ENCODE measurements at places on chromosomes 6 and 20.
A peak's percentile ranks its signal among the peaks of the same experiment; 100 is the strongest.

- no peak for DNase-seq
Observed at GRCh38 chr6:67683960-67684359, 951.1 kb upstream of the ADGRB3 start.

DNA sequence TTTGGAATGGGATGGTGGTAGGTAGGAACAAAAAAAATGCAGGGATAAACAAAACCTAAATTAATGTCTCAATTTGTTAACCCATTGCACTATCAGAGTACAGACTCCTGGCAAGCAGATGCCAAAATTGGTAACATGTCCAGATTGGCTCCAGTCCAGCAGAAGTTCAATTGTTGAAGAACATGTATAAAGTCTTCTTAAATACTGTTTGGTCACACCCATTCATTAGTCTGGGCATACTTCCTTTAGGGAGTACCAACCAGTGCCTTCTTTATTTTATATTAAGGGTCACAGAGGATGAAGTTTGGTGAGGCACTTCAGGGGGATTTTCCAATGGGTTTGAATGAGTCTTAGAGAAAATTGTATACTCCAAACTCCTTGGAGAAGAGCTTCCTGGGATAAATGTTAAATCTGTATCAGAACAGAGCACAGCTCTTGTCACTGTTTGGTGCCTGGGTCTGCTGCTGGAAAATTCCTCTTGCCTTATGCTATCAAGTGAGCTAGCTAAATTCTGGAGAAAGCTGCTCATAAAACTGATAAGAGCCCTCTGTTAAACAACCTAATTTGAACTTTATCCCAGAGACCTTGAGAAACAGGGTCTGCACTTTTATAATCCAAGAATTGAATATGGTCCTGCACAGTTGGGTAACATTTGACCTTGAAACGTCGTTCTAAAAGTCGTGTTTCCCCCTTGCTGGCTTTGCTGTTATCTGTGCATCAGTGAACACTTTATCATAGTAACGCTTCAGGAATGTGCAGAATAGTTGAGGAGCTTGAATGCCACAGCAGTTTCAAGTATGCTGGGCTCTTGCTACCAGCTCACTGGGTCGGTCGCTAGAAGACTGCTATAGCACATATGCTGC lies 334.1 kb upstream of the CITED2 start:
- DNase-seq: no peak

DNA sequence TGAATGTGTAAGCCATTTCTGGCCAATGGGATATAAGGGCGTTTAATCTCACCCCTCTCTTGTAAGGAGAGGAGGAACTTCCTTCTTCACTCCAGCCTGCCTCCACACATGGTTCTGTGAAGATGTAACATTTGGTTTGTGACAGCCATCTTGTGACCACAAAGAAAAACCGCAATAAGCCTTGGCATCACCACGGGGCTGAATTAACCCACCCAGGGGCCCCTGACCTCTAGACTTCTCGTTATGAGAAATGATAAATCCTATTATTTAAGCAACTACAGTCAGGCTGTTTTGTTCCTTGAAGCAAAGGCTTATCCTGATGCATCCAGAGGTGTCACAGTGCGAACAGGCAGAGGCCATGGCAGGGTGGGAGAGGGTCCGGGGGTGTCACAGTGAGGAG lies 139.7 kb downstream of the CDC5L start:
- peak; percentile 46 for DNase-seq

DNA sequence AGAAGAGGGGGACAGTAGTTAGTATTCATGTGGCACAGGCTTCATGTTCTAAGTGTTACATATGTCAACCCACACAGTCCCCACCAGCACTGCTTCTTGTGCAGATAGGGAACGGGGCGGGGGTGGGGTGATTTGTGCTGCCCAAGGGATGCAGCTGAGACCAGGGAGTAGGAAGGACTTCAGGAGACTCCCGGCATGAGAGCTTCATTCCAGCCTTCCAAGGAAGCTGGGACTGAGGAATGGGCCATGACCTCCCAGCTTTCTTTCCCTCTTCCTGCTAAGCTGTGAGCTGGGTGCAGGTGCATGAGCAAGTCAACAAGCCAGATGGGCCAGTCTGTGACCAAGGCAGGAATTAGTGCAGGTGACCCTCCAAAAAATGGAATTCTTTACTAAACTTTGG lies 9.2 kb downstream of the BEND3 start:
- no peak for DNase-seq

- DNase-seq: no peak
Observed at GRCh38 chr20:44900231-44900854, 9.5 kb upstream of the PABPC1L start.

DNA sequence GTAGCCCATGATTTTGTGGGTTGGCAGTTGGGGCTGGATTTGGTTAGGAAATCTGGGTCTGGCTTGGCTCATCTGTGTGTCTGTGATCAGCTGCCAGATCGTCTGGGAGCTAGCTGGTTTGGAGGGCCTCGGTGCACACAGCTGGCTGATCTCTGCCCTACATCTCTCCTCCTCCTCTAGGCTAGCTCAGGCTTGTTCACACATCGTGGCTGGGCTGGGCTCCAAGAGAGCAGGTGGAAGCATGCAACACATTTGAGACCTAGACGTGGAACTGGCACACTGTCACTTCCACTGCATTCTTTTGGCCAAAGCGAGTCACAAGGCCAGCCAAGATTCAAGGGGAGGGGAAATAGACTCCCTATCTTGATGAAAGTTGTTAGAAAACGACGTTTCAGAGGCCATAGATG lies 15.9 kb downstream of the NDUFAF5 start:
- no peak for DNase-seq

DNA sequence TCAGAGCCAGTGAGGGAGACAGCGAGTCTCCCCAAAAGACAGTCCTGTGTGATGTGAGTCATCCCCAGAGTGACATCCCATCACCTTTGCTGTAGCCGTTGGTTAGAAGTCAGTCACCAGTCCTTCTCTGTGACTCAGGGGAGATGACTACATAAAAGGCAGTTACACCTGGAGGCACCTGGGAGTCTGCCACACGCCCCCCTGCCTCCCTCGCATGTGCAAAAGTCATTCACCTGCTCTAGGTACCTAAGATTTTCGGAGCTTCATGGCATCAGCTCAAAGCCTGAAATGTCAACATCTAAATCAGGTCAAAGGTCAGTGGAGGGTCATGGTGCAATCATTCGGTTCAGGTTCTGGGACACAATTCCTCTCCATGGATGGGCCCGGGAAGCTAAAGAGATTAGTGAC lies 50.3 kb downstream of the PRR18 start:
- peak; percentile 15 for DNase-seq

DNA sequence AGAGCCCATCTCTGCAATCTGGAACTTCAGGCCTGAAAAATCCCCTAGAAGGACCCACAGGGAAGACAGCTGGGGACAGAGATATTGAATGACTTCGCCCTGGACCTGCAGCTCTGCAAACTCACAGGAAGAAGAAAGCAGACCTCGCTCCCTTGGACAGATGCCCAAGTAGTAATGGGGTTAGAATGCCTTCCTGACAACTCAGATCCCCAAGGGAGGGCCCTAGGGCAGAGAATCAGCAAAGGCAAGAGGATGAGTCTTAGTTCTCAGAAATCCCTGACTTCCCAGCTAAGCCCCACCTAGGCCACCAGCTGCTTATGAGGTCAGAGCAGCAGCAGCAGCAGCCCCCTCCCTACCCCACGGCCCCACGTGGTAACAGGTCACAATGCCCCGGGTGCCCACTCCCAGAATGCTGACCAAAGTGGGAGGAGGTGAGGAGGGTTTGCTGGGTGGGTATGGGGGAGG lies at the start of gene C20orf141:
C20orf141 (plus strand) TSS at position 401 of the 465 bp plus-strand sequence. CDS start 198 bp downstream, outside the sequence.
- DNase-seq: no peak

GRCh38 chr6:33172688-33173534 lies 19.4 kb downstream of the COL11A2 start:
- no peak for DNase-seq

DNA sequence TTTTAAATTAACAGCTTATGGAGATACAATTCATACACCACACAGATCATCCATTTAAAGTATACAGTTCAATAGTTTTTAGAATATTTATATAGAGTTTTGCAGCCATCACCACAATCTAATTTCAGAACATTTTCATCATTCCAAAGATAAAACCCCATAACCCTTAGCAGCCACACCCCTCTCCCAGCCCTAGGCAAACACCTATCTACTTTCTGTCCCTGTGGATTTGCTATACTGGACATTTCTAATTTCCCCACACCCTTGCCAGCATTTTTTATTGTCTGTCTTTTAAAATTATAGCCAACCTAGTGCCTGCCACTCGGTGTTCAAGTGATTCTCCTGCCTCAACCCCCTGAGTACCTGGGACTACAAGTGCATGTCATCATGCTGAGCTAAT lies 23.0 kb upstream of the AKAP7 start:
- DNase-seq: no peak

Data from stimulated activated naive CD8-positive, alpha-beta T cell treated with anti-CD3 and anti-CD28 coated beads, Interleukin-15, amount 100 ng/mL, for 72 hours (primary cell).